ENCODE measurements at places on chromosomes 11 and 22.

DNA sequence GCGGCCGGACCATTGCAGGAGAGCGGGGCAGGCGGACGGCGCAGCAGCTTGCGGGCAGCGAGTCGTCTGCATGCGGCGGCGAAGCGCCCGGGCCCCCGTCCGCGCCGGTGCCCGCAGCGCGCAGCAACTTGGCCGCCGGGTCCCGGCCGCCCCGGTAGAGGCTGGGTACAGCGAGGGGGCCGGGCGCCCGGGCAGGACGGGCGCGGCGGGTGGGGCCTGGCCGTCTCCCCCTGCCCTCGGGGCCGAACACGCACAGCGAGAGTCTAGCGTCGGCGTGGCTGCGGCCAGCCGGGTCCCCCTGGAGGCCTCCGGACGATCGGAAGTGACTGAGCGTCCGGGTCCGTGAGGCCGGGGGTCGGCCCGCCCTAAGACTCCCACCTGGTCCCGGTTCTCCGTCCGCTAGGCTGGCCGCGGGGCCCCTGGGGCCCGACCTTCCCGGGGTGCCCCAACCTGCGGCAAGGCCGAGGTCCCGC lies 775 bp upstream of the TRABD start:
- DNase-seq = no peak

DNA sequence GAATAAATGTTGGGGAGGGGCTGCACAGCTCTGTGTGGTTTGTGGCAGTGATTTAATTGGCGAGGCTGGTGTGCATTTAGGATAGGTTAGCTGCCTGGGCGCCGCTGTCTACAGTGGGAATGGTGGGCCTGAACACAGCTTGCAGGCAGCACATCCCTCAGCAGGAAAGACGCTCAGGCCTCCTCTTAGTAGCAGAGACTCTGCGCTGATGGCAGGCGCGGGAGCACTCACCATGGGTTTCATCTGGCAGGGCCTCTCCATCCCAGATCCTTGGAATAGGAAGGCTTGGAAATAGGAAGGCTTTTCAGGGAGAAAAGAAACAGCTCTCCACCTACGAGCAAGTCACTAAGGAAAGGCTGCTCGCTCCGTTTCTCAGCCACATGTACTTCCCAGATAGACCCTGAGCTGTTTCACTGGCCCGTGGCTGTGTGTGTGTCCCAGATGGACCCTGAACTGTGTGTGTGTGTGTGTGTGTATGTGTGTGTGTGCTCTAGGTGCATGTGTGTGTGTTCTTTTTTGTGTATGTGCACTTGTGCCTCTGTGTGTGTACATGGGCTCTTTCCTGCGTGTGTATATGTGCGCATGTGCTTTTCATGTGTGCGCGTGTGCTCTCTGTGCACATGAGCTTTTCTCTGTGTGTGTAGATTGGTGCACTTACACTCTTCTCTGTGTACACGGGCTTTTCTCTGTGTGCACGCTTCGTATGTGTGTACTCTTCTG lies 144.0 kb downstream of the TBC1D22A start:
- no peak for DNase-seq

DNA sequence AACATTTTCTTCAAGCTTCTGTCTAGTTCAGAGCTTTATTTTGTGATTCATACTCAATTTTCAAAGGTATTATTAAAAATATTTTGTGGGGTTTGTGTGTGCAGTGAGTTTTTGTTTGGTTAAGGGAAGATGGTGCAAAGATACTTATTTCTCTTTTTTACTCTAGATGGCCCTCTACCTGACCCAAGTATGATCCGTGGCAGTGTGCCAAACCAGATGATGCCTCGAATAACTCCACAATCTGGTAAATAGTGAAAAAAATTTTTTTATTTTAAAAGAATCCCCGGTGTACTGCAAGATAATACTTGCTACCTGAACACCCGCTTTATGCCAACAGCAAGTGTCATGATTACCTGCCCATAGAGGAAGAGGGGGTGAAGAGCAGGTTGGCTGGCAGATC lies 54.2 kb downstream of the EP300 start:
- DNase-seq = no peak

DNA sequence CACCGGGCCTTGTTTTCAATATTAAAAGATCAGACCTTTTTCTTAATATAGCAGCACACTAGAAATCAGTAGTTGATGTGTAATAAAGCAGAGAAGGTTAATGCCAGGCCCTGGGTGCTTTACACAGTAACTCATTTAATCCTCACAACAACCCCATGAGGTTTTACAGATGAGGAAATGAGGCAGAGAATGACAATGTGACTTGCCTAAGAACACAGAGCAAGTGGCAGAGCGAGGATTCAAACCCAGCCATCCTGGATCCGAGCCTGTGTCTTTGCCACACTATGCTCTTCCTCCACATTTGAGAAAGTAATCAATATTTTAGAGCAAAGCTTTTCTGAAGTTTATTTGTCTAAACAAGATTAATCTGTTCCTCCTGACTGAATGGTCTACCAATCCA lies 7.2 kb downstream of the JAML start:
- no peak for DNase-seq

DNA sequence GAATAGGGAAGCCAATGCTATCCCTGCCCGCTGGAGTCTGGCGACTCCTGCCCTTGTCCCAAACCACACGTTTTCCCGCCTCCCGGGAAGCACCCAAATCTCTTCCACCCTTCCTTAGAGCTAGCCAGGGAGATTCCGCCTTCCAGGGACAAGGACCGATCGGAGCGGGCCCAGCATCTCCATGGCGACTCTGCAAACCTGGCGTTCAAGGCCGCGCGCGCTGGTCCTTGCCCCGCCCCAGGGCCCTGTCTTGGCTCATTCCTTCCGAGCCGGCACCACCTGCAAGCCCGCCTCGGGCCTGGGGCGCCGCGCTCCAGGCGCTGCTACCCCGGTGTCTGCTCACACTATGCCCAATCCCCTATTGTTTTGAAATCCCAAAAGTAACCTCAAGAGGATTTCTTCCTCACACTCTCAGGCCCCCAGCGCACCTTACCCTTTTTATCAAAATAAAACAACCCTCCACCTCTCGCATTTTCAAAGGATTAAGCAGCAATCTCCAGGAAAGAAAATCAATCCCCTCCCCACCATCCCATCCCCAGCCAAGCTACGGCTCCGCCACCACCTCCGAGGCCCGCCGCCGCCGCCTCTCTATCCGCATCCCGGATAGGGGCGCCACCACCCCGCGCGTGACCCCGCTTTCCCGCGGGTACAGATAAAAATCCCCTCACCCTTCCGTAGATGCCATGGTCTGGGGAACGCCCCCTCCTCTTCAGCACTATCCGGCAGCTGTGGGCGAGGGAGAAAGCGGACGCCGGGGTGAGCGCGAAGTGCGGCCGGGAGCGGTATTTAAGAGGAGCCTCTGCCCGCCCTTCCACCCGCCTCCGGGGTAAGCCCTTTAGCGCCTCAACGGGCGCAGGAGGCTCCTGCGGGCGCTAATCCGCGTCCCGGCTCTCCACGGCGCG lies 825 bp downstream of the SLC1A2 start:
- no peak for DNase-seq

- DNase-seq = no peak
Observed at GRCh38 chr22:49448526-49448925, 379.1 kb downstream of the BRD1 start.

- DNase-seq = no peak
Observed at GRCh38 chr22:26546282-26546681, 34.0 kb upstream of the TFIP11 start.

DNA sequence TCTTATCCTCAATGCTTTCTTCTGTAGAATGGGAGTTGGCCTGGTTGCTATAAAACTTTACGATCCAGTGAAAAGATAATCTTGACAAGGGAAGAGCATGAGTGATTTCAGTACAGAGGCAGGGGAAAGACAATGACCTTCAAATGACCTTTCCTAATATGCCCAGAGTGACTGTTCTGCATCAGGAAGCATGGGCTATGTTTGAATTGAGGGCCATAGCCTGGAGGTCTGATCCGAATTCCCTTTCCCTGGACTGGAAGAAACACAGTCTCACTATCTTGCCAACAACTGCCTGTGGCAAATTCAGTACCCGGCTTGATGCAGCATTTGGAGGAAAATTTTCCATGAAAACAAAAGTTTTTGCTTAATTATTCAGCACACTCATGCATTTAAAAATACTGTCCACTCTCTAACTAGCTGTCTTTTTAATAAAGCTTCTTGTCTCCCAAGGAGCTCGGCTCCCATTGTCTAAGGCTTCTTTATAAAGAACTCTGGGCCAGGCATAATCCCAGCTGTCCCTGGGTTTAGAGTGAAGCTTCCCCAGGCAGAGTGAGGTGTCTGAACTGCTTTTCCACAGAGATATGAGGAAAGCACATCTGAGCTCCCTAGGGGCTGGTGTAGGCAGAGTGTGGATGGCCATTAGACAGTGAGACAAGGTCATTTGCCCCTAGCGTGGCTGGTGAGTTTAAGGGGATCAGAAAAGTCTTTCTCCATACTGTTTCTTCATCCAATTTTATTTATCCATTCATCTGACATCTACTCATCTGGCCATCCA lies 132.7 kb upstream of the CADM1 start:
- no peak for DNase-seq

DNA sequence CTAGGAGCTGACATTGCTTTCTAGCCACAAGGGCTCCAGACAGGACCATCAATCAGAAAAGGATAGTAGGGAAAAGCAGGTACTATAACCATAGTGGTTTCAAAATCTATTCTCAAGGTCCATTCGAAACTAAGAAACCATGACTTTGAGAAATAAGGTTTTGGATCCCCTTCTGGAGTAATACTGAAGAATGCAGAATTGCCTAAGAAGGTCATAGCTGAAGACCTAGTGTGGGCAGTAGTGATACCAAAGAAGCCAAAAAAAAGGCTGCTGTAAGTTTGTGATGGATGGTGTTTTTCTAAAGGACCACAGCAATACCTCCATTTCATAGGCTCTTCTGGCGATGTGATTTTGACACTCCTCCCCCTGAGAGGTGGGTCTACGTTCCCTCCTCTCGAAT lies 163.1 kb downstream of the MAML2 start:
- DNase-seq = no peak

GRCh38 chr11:88188251-88188931 lies 13.1 kb upstream of the RAB38 start:
- DNase-seq = no peak

DNA sequence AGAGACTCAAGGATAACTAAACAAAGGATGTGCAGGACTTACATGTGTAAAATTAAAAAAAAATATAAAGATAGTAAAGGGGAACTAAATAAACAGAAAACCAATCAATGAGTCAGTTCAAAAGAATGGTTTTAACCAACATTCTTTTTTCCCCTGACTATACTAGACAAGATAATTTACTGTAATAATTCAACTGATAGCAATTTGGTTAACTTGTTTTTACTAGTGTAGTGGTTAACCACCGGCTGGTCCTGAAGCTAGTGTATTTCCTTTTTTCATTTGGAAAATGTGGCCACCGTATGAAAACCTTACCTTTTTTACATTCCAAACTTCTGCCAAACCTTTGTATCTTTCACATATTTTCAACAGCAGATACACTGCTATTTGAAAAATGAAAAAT lies 123.1 kb downstream of the ARHGAP42 start:
- no peak for DNase-seq

- no peak for DNase-seq
Observed at GRCh38 chr11:64796757-64797541, 6.1 kb downstream of the MAP4K2 start.

GRCh38 chr11:11148104-11148509 lies 204.9 kb downstream of the CSNK2A3 start:
- no peak for DNase-seq

DNA sequence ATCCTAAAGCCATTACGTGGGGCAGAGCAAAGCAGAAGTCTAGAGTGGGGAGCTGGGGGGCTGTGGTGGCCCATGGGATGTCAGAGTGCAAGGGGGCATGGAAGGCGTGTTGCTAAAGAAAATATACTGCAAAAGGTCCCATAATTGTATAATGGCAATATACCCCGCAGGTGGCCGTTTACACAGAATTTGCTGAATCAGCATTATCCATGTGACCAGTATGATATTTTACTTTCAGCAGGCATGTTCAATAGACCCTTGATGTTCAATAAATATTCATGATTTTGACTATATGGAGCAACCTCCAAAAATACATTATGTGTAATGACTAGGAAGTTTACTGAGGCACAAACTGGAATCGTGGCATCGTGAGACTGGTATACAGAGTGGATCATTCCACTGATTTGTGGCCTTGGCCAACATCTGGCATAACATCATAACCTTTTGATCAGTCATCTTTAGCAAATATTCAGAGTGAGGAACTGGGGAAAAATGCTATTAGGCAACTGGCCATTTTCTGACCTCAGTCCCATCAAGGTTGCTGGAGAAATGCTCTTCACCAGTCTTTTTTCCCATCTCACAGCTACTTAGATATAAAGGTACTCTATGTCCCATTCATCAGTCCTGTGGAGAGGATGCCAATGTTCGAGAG lies 29.3 kb upstream of the PPP2R1B start:
- no peak for DNase-seq

GRCh38 chr22:45483918-45484499 lies 18.7 kb upstream of the FBLN1 start:
- DNase-seq = no peak

- no peak for DNase-seq
Observed at GRCh38 chr22:29692327-29692640, 27.5 kb upstream of the CABP7 start.

DNA sequence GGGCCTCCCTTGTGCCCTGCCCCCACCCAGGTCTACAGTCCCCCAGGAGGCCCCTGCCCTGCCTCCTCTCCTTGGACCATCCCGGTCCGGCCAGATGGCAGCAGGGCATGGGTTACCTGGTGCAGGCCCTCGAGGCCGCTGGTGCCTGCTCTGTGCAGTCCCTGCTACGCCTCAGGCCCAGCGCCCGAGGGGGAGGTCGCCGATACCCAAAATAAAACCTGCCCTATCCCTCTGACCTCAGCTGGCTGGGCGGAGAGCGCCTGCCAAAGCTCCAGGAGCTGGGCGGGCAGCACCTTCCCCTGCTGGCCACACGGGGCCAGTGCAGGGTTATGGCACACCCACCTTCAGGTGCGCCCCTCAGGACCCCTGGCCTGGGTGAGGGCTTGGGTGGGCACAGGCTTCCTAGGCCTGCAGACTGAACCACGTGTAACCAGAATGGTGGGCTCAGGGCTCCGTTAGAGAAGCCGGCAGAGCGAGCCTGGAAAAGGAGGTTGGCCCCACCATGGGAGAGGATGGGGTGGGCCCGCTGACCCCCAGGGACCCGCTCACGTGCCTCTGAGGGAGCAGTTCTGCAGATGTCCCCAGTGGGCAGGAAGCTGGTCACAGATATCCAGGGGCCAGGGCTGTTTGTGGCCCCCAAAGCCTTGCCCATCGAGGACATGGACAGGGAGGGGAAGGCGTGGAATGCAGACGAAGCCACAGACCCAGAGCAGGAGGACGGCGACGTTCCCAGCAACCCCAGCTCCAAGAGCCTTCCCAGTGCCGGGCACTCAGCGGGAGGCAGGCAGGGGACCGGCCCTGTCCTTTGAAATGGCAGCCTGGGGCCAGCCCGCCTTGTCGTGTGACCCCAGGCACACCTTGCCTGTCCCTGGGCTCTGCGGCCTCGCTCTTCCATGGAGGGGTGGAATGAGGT lies 1.7 kb upstream of the TNNT3 start:
- no peak for DNase-seq

- no peak for DNase-seq
Observed at GRCh38 chr22:46165977-46166376, 15.7 kb downstream of the PPARA start.

Data from cortex of kidney (tissue), 1 donor.